ENCODE measurements at places on chromosomes 13 and 19.

DNA sequence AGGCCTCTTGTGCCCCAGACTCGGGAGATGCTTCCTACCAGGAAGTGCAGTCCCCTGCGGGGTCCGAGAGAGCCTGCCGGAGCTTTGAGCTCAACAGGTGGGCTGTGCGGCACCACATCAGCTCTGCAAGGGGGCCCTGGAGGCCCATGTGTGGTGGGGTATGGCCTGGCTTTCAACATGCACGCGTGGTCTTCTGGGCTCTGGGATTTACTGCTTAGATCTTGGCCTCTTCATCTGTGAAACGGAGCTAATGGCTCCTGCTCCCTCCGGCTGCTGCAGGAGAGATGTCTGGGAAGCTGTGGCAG lies 18.0 kb downstream of the NDUFB7 start:
- DNase-seq: no peak

DNA sequence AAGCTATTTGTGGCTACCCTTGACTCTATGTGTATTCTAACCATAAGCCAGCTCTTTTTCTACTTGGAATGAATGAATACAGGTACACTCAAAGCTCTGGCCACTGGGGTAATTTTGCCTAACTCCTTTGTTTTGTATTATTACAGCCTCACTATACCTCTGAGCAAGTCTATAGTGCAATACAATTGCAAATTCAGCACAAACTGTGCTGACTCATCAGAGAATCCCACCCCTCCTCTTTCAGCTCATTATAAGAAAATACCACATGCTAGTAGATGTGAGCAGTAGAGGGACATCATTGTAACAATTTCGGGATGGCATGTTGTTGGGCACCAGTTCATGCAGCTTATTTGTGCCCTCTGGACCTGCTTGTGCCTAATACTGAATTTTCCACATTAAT lies 1382.2 kb downstream of the SLITRK5 start:
- DNase-seq: no peak

DNA sequence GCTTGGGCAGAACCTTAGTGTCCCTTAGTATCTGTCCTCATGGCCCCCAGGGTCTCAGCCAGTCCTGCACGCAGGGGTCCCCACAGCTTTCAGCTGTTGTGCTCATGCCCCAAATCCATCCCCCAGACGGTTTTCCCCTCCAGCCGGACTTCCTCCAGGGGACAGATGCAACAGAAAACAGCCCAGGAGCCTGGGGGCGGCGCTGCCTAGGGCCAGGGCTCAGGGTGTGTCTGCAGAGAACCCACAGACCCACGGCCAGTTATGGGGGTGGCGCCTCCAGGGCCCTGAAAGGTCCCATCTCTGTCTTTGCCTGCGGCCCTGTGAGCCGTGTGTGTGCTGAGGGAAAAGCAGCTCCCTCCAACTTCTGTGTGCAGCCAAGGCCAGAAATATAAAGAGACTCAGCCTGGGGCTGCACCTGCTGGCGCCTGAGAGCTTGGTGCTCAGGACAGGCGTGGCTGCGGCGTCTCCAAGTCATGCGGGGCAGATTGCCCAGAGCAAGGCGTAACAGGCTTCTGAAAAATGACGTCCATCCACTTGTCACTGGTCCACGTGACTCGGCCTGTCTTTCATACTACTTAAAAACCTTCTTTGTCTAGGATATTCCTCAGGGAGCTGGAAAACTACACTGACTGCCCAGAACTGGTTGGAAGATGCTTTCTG lies 22.1 kb upstream of the F7 start:
- no peak for DNase-seq

GRCh38 chr13:113129921-113130750 lies 7.5 kb downstream of the F10 start:
- DNase-seq: no peak

GRCh38 chr13:22470075-22470474 lies 710.7 kb upstream of the SGCG start:
- no peak for DNase-seq

- peak; percentile 50 for DNase-seq
Measured at GRCh38 chr19:12983542-12984142, 11.6 kb upstream of the NFIX start.
